ENCODE measurements at places on chromosomes 3 and 15. TPM values are rescaled to one million over a fixed set of nuclear protein-coding genes. Genes with fewer than 3 reads are reported as not detected.

The IQCF5 gene
- not detected for total RNA-seq

DNA sequence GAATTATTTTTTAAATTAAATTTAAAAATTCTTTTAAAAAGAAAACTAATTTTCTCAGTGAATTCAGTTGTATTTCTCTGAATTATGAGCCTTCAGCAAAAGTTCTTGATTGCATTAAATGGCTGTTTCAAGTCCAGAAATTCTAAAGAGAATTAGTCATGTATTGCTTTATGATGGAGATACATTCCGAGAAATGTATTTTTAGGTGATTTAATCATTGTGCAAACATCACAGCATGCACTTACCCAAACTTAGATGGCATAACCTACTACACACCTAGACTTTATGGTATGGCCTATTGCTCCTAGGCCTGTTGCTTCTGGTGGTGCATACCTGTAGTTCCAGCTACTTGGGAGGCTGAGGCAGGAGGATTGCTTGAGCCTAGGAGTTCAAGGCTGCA lies 44.3 kb upstream of the GCNT3 start:
- H3K27ac ChIP-seq = no peak overlapping the region
- no peaks in the 10 kb centered on the region for H3K4me1 ChIP-seq
- no peaks in the 10 kb centered on the region for H3K27me3 ChIP-seq
- no peak for DNase-seq

DNA sequence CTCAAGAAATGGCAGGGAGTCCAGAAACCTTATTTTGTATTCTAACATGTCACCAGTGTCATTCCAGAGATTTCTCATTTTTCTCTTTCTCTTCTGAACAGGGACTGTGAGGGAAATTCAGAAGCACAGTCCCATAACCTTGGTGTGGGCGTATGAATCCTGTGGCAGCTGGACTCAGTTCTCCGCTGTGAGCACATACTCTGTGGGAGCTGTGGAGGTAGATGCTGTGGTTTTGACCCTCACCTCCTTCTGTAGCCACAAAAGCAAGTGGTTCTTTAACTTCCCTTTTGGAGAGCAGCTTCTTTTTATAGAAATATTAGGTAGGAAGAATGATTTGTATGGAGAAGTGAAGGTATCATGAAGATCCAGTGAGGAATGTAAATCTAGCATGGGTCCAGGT lies 13.4 kb downstream of the TMEM207 start:
- H3K4me3 ChIP-seq = no peak overlapping the region
- no peak overlapping the region for H3K27ac ChIP-seq
- no peak for DNase-seq
- no peaks in the 10 kb centered on the region for H3K4me1 ChIP-seq
- no peaks in the 10 kb centered on the region for H3K36me3 ChIP-seq

- H3K4me1 ChIP-seq = no peaks in the 10 kb centered on the region
- DNase-seq = no peak
- no peaks in the 10 kb centered on the region for H3K36me3 ChIP-seq
- H3K27ac ChIP-seq = no peak overlapping the region
- H3K27me3 ChIP-seq = no peaks in the 10 kb centered on the region
- H3K4me3 ChIP-seq = no peak overlapping the region
These were observed 31.5 kb upstream of the PRSS50 start for GRCh38 chr3:46749129-46749528.

GRCh38 chr3:127978636-127979035 lies 63.6 kb downstream of the KBTBD12 start:
- no peak for DNase-seq
- H3K27ac ChIP-seq = no peak overlapping the region
- no peaks in the 10 kb centered on the region for H3K4me1 ChIP-seq
- H3K36me3 ChIP-seq = no peaks in the 10 kb centered on the region
- H3K27me3 ChIP-seq = no peaks in the 10 kb centered on the region

The NTRK3 gene
- 4.9 TPM for total RNA-seq

DNA sequence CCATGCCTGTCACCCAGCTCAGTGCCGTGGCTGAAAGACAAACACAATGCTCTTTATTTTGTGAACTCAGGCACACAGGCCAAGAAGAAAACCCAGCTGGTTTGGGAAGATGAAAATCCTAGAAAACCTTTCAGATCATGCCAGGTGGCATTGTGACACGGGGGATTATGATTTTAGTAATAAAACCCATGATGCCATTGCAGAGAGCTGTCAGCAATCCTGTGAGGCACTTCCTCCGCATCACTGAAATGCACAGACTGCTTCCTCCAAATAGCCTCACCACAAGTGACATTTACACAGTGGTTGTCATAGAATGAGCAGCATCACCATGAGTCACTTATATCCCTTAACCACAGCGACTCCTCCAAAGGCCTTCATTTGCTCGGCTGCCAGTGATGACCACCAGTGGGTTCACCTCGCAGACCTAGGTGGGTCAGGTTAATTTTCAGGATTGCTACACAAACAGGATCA lies 22.7 kb downstream of the ABHD6 start:
- no peaks in the 10 kb centered on the region for H3K27me3 ChIP-seq
- DNase-seq = no peak
- H3K4me1 ChIP-seq = no peaks in the 10 kb centered on the region

- H3K4me1 ChIP-seq = peaks cover 20% of the 10 kb centered on the region
- H3K4me3 ChIP-seq = peak within 1 kb of the TSS; percentile 87
- peak; percentile 96 for DNase-seq
- peak within 1 kb of the TSS; percentile 94 for H3K27ac ChIP-seq
- H3K27me3 ChIP-seq = no peaks in the 10 kb centered on the region
- peaks cover 28% of the 10 kb centered on the region for H3K36me3 ChIP-seq
These were observed at the start of gene COX17 for GRCh38 chr3:119676771-119677640. TSS of gene COX17 (minus strand) at chr3:119677406. CDS start at chr3:119677310, 96 bp downstream.

- no peak for DNase-seq
- H3K27me3 ChIP-seq = no peaks in the 10 kb centered on the region
- no peaks in the 10 kb centered on the region for H3K36me3 ChIP-seq
- no peaks in the 10 kb centered on the region for H3K4me1 ChIP-seq
- H3K27ac ChIP-seq = no peak overlapping the region
These were observed 73.1 kb upstream of the PRR23E start for GRCh38 chr3:127119693-127120464.

All from vagina (tissue), 2 donors.